NCI-H524 (cell line): ENCODE measurements at places on chromosomes 2 and 18.

- DNase-seq: no peak
Measured at GRCh38 chr2:158716921-158717320, 78.2 kb upstream of the DAPL1 start.

DNA sequence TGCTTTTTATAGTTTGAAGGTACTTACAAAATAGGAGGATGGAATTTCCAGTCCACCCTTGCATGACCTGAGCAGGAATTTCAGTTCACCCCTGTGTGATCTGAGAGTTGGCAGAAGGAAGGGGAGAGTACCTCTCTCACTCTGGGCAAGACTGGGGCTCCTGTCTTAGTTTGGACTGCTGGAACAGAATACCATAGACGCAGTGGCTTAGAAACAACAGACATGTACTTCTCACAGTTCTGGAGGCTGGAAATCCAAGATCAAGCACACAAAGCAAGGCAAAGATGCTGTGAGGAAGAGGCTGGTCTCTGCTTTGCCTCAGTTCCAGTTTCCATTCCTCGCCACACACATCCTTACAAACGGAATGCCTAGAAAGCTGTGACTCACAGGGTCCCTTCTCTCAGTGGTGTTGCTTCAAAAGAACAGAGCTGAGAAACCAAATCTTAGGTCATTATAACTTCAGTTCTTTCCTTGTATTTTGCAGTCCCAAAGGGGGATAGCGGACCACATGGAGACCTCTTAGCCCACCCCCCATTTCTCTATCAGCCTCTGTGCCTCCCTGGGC is 108.8 kb upstream of the HAAO start:
- DNase-seq: no peak

GRCh38 chr2:33342705-33343104 is 133.7 kb upstream of the RASGRP3 start:
- no peak for DNase-seq

- no peak for DNase-seq
Measured at GRCh38 chr18:73286584-73286983, 418.8 kb upstream of the NETO1 start.

- DNase-seq: no peak
Measured at GRCh38 chr2:124585277-124585676, 560.2 kb downstream of the CNTNAP5 start.

DNA sequence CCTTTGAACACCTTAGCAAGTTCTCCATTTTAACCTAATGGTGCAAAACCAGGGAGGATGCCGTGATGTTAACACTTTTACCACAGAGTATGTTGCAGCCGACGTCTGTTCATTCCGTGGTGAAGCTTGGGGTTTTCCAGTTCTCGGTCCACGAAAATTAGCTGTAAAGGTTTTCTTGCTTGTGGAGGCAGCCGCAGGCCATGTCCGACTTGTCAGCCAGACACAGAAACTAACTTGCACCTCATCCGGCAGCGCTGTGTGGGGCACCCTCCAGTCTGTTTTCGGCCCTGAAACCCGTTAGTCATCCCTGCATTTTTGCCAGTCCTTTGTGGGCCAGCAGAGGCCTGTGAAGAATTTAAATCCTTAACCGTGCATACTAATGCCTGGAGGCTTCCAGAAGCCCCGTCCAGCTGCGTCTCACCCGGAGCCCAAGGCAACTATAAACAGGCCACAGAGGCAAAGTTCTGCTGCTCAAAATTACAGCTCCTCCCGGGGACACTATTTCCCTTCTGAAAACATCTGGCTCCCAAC is 70.6 kb downstream of the SH3YL1 start:
- DNase-seq: no peak

GRCh38 chr2:91748902-91749301 is 3057.4 kb downstream of the RPIA start:
- DNase-seq: no peak

GRCh38 chr2:24972315-24972961 is 683 bp upstream of the DNAJC27 start:
- peak; percentile 44 for DNase-seq

DNA sequence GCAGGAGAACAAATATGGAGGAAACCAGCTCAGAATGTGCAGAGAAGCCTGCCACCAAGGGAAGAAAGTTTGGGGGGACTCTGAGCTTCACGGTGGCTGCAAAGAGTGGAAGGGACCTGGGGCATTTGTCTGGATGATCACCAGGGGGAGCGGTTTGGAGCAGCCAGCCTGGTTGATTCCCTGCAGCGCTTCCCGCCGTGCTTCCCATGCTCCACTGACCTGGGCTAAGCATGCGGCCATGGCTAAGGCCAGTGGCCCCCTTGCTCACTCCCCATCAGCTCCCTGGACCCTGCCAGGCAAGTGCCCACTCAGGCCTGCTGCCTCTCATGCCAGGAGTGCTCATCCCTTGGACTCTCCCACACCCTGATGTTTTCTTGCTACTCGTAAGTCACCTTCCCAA is 27.0 kb downstream of the NTSR2 start:
- no peak for DNase-seq

DNA sequence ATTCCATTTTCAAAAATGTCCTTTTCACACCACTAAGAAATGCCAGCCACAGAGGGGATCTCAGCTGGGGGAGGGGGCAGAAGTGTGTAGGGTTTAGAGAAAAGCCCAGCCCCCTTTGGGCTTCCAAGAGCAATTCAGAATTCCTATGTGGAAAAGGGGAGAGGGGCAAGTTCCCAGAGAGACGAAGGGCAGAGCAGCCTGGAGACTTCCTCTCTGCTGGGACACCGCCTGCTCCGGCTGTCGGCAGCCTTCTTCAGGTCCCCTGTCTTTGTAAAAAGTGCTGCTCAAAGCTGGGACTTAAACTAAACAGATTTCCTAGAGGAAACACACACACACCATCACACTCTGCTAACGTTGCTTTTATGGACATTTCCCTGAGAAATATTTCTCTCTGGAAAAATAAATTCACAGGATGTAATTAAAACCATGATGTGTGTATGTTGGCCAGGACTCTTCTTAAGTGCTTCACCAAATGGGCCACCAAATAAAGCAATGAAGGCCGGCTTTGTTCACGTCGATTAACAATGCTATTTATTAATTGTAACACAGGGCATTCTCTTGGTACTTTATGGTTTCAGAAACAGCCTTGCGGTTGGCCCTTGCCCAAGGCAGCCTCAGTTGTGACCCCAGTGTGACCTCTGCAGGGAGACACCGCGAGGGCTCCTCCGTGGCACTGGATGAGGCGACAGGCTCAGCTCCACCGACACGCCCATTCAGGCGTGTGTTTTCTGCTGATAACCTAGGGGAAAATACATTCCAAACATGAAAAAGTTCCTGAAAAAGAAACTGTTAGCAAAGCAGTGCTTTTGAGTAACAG is 5.6 kb upstream of the ASB1 start:
- DNase-seq: no peak

DNA sequence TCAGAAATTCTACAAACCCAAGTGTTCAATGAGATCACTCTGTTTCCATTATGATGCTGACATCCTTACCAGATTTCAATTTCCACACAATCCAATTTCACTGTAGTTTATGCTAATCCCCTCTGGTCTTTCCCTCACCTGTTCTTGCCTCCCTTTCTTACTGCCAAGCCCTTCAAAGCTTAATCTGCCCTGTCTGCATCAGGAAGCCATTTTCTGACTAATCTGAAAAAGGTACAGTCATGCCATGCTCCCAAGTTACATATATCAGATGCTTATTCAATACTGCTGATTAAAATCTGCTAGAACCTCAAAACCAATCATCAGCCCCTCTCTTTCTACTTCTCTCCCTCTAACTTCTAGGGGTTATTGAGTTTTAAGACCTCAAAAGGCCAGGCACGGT is 8.9 kb downstream of the KRTCAP3 start:
- DNase-seq: no peak

DNA sequence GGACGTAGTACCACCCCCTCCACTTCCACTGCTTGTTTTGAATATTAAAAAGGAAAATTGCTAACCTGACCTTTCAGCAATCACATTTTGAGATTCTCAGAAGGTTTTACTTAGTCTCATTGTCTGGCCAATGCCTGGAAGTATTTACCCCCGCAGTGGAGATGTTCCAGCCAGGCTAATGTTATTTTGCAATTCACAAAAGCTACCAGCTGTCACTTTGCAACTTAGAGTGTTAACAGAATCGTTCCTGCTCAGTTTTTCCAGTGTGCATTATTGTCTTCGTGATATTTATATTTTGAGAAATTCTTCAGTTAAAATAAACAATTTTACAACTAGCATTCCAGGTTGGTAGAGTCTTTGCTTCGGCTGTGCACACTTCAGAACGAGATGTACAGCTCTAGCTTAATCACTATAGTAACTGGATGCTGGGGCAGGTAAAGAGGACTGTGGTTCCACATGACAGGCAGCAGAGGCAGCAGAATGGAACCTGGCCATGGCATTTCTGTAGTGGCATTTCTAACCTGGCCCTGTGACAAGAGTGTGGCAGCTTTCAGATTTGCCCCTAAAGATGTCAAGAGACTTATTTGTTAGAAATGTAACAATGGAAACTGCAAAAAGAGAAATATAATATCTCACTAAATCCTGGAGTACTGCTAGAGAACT is 85.1 kb downstream of the DTNA start:
- peak; percentile 9 for DNase-seq

- no peak for DNase-seq
Measured at GRCh38 chr2:44549856-44550255, 188.1 kb downstream of the CAMKMT start.

- DNase-seq: no peak
Measured at GRCh38 chr2:233811732-233812131, 33.6 kb downstream of the MROH2A start.

- no peak for DNase-seq
Measured at GRCh38 chr2:38862476-38862875, 13.3 kb downstream of the DHX57 start.

DNA sequence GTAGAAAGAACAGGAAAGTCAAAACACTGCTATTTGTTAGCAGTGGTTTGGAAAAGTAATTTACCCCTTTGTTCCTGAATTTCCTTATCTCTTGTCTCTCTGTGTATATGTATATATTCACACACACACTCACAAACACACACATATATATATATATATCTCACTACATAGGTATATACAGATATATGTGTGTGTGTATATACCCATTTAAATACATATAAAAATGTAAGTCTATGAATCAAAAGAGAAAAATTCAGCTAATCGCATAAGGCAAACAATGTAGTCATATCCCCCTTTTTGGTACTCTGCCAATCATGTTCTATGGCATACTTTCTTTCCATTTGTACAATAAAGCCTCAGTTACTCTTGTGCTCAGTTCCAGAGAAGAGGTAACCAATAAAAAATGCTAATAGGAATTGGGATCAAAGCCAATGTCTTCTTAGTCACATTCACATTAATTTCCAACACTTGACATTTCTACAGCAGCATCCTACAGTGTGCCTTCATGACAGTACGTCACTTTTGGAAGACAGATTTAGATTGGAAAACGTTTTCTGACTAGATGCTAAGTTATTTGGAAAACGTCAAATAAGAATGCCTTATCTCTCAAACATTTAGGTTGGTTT is 94.6 kb downstream of the MC4R start:
- DNase-seq: no peak

DNA sequence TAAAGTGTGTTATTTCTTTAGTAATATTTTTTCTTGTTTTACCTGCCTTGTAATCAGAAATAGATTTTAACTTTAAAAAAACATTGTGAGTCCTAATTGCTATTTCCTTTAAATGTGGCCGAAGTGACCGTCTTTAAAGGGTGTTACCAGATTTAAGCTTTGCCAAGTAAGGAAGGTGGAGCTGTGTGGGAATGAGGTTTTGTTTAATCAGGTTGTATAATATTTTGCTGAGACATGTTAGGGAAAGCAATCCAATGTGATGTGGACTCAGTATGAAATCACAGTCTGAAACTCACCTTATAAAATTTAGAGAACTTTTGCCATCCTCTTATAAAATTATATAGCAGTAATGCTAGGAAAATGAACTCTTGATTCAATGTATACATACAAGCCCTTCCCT is 32.9 kb upstream of the ITPRID2 start:
- no peak for DNase-seq
